ENCODE measurements at places on chromosomes 2 and 18.

DNA sequence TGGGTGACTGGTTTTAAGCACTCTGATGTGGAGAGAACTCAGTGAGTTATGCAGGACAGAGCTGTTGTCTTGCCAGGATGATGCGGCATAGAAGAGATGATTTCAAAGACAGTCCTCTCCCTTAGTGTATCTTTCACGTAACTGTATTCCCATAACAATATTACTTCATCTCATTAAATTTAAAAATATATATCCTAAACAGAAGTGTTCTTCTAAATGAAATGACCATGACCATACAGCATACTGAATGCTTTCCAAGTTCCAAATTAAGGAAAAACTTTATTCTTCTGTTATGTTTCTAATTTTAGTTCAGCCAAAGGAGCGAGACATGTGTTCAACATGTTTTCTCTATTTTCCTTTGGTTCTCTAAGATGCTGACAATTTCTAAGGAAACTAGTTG lies 600.1 kb upstream of the FSHR start:
- no peak for DNase-seq

- no peak for DNase-seq
Measured at GRCh38 chr2:218465987-218466633, 47.2 kb downstream of the VIL1 start.

DNA sequence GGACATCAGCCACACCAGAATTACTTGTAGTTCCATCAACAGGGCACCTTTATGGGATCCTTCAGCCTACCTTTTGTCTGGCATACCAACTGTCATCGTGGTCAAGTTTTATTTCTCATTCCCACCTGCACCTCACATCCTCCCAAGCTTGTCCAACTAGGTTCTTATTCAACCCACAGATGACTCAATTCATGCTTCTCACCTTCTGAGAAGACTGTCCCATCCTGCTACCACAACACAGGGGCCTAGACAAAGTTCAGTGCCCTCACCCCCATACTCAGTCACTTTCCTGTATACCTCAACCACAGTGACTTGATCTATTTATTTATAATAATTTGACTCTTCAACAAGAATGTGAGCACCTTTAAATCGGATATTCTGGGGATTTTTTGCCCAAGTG lies 114.4 kb upstream of the ACVR1C start:
- no peak for DNase-seq

GRCh38 chr18:40414155-40414754 lies 1540.8 kb upstream of the PIK3C3 start:
- no peak for DNase-seq

DNA sequence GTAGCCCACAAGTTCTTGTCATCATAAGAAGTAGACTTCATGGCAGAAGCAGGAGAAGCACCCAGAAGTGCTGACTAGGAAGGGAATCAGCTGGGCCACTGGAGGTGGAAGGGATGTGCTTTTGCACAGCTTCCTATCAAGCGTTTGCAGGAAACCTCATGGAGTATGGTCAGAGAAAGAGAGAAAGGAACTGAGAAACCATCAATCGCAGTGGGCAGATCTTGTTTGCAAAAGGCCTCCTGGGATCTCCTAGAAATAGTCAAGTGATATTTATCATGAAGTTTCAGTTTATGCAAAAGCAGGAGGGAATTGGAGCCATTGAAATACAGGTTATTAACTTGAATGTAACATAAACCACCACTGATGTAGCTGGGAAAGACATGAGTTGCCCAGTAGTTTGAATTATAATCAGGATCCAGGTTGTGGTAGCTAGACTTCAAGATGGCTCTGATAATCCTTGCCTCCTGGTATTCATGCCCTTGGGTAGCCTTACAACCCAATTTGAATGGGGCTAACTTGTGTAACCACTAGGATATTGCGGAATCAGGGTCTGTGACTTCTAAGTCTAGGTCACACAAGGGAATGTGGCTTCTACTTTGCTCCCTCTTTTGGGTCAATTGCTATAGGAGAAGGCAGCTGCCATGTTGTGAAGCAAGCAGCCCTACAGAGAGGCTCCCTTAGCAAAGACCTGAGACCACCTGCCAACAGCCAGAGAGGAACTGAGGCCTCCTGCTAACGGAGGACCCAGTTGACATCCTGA lies 69.8 kb upstream of the TCF4 start:
- DNase-seq, result no peak

GRCh38 chr18:75654851-75655751 lies 227.6 kb upstream of the SMIM21 start:
- DNase-seq, result no peak

DNA sequence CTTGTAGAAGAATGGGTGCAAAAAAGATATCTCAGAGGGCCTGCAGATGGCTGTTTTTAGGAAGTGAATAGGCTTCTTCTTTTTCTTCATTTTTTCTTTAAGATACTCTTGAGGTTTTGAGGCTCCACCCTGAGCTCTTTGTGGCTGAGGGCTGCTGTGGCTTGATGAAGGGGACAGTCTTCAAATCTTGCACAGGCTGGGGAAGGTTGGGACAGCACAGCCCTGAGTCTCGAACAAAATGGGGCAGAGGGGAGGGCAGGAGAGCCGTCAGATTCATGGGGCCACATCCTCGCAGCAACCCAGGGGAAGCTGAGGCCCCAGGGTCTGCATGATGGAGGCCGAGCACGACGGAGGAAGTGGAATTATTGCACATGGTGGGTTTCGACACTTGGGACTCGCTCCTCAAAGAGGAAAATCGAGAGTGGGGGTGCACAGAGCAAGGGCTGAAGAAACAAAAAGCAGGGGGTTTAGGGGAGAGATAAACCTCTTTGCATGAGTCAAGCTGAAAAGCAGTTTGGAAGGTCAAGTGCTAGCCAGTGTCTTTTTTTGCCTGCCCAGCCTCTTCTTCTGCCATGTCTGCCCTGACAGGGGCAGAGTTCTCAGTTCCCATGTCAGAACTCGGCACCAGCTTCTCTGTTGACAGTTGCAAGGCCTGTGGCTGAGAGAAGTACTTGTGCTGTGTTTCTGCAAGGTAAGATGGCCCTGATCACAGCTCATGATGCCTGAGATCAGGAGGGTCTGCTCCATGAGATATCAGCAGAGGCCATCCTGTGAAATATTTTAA lies 19.5 kb downstream of the INPP4A start:
- DNase-seq, result no peak

GRCh38 chr18:58196164-58196563 lies 152.1 kb downstream of the NEDD4L start:
- no peak for DNase-seq

DNA sequence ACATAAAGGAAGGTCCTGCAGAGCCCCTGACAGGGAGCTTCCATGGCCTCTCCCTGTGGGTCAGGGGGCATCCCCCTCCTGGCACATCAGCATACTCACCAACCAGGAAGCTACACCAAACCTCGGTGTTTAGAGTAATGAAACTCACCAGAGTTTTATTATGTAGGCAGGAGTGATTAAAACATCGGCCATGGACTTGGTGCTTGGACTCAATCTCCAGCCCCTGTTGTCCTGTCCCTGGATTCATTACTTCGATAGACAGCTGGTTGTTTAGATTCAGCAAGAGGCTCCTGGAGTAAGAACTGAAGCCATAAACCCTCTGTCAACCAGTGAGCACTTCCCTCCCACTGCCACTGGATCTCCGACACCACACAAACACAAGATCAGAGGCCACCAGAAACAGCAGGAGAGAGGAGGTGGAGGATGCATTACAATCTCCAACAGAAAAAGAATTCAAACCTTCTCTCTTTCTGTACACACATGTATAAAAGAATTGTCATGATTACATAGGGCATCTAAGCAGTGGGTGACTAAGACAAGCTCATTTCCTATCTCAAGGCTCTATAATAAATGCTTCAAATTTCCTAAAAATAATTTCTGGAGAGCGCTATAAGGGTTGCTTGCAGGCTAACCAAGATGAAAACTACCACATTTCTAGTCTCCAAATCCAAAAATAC lies 27.2 kb downstream of the TBC1D8 start:
- DNase-seq, result no peak

DNA sequence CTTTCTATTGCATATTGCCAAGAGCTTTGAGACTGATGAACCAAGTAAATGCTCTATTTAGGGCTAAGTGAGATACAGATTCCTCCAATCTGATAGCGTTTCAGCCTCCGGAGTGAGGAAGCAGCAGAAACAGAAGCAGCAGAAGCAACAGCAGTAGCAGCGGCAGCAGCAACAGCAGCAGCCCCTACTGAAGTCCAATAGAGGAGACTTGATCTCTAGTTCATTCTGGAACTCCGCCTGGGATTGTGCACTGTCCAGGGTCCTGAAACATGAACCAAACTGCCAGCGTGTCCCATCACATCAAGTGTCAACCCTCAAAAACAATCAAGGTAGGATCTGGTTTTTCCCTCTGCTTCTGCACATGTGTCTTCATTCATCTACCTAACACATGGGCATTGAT lies at the start of gene DPP10:
Gene DPP10 (plus strand): TSS at position 132 of the 400 bp plus-strand sequence.
- no peak for DNase-seq

DNA sequence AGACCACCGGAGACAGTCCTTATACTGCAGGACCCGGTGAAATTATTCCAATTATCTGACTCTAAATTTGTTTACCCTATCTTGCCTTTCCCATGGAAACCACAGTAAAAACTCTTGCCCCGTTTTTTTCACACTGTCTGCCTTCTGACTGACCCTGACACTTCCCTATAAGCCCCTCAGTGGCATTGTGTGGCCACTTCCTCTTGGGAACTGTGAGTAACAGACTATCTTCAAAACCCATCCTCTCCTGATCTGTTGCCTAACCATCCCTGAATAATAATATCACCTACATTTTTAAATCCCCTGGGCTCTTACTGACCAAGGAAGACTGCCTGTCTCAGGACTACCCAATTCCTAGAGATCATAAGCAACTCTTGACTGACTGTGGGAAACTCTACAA lies 42.6 kb upstream of the RNF152 start:
- no peak for DNase-seq

- DNase-seq, result no peak
Measured at GRCh38 chr2:29509397-29509796, 394.2 kb downstream of the CLIP4 start.

DNA sequence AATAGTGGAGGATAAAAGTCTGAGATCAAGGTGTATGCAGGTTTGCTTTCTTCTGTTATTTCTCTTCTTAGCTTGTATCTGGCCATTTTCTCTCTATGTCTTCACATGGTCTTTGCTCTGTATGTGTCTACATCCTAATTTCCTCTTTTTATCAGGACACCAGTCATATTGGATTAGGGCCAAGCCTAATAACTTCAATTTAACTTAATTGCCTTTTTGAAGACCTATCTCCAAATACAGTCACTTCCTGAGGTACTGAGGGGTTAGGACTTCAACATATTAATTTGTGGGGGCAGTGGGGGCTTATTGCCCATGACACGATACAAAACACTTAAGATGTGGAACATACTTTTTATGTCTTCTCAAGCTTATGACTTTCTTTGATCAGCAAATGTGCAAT lies 632.9 kb upstream of the CELF4 start:
- DNase-seq, result no peak

GRCh38 chr2:15176604-15177003 lies 384.5 kb downstream of the NBAS start:
- DNase-seq, result no peak

- DNase-seq, result no peak
Measured at GRCh38 chr2:4964579-4964978, 727.6 kb upstream of the SOX11 start.

GRCh38 chr2:141003967-141004657 lies 1126.7 kb downstream of the LRP1B start:
- no peak for DNase-seq

DNA sequence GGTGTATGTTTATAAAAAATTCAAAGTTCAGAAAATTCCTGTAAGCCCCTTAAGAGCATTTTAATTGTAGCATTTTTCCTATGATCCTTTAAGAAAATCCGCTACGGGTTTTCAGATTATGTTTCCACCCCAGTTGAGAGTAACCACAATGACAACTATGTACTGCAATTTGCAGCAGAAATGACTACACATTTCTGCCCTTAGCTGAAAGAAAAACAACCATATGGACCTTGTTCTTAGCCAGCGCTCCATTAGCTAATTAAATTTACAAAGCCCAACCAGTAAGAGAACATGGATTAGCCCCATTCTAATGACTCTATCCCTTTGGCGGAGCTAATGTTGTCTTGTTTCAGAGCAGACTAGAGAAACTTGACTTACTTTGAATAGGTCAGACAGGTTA lies 247.6 kb downstream of the SLC8A1 start:
- DNase-seq, result no peak

- DNase-seq, result peak; percentile 19
Measured at GRCh38 chr18:2104620-2105462, 466.5 kb downstream of the METTL4 start.

GRCh38 chr2:80420530-80421208 lies 116.1 kb upstream of the LRRTM1 start:
- no peak for DNase-seq

DNA sequence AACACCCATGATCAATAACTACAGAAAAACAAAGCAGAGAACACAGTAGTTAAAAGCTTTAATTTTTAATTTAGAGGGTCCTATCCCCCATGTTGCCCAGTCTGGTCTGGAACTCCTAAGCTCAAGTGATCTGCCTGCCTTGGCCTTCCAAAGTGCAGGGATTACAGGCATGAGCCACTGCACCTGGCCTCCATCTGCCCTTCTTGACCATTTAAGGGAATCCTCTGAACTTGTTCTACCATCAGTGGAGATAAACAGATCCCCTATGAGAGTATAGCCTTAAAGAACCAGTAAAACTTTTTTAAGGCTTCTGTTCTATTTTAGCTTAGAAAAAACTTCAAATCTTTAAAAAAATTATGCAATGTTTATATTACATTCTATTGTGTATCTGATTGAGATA lies 13.5 kb upstream of the ATP5MC3 start:
- no peak for DNase-seq

DNA sequence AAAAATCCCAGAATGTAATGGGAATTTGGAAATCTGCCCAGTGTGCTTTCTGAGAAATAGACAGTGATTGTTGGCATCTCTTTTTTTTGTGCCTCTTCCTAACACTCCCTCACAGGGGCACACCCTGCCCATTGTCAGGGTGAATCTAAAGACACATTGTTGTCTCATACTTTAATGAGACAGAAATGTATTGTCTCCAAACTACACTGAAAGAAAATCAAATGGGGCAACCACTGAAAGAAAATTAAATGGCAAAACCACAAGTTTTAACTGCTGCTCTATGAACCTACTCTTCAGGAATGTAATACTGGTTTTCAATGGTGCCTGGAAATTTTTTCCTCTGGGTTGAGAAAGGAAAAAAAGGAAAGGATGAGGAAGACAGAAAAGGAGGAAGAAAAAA lies 43.2 kb upstream of the GLS start:
- no peak for DNase-seq

GRCh38 chr2:181389524-181389923 lies 67.7 kb upstream of the ITGA4 start:
- no peak for DNase-seq

DNA sequence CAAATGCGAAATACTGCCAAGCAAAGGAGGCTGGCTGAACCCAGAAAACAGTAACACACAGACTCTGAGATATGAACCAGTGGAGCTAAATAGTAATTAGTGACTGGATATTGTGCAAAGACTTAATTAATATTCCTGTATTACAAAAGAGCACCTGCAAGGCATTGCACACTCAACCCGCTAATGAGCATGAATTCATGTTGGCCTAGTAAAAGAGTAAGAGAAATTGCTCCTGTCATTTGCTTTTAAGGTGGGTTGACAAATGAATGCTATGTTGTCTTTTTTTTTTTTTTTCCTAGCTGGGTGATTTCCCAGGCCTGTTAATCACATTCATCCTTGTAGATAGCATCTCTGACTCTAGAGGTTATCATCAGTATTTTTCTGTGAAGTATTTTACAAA lies 87.0 kb upstream of the CERS6 start:
- no peak for DNase-seq
